ENCODE measurements at places on chromosomes 13 and 19.

- H3K4me1 ChIP-seq: no peaks in the 10 kb centered on the region
- no peak overlapping the region for H3K4me3 ChIP-seq
- DNase-seq: no peak
- no peak overlapping the region for H3K27ac ChIP-seq
- no peaks in the 10 kb centered on the region for H3K36me3 ChIP-seq
Observed at GRCh38 chr13:53324656-53325055, 296.0 kb downstream of the OLFM4 start.

- H3K4me3 ChIP-seq: no peak overlapping the region
- no peaks in the 10 kb centered on the region for H3K4me1 ChIP-seq
- H3K27me3 ChIP-seq: no peaks in the 10 kb centered on the region
- H3K27ac ChIP-seq: no peak overlapping the region
- no peaks in the 10 kb centered on the region for H3K36me3 ChIP-seq
Observed at GRCh38 chr19:30064348-30064699, 122.3 kb downstream of the URI1 start.

GRCh38 chr19:31943778-31944177, 401.6 kb upstream of the ZNF507 start:
- peaks cover 10% of the 10 kb centered on the region for H3K27me3 ChIP-seq
- H3K4me1 ChIP-seq: no peaks in the 10 kb centered on the region
- no peak overlapping the region for H3K27ac ChIP-seq
- no peak for DNase-seq

GRCh38 chr19:45939792-45940514, 25.4 kb upstream of the NANOS2 start:
- H3K27me3 ChIP-seq: no peaks in the 10 kb centered on the region
- no peaks in the 10 kb centered on the region for H3K36me3 ChIP-seq
- 0 out of 2 replicates have a peak, but pooled peaks cover 3% of the 10 kb centered on the region for H3K4me1 ChIP-seq
- H3K27ac ChIP-seq: no peak overlapping the region
- H3K4me3 ChIP-seq: no peak overlapping the region

- no peak for DNase-seq
- no peak overlapping the region for H3K4me3 ChIP-seq
- H3K36me3 ChIP-seq: no peaks in the 10 kb centered on the region
Observed at GRCh38 chr13:52104624-52105023, 24.2 kb downstream of the NEK5 start.

DNA sequence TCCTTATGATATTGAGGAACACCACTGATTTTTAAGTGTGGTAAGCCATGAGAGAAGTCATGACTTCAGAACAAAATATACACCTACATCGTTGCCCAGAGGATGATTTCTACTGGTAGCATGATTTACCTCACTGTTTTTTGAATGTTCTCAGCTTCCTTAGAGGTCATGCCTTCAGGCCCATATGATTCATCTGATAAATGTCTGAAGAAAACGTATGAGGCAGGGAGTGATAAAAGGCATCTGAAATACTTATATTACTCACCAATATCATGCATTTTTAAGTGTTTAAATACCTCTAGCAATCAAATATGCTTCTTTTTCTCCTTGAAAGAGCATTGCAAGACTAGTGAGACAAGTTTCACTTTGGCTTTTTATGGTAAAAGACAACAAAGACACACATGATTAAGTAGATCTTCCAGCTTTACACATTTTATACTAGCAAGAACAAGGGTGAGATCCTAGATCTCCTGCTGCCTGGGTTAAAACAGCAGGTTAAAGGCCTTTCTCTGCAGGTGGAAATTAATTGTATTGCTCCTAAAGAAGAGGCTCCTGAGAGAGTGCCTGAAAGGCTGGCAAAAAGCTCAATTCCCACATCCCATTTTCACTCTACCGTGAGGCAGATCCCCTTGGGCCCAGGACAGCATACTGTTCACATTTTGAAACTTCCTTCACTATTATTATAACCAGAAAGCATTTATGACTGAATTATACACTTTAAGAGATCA, 432.4 kb downstream of the SLITRK1 start:
- H3K4me1 ChIP-seq: no peaks in the 10 kb centered on the region

- no peaks in the 10 kb centered on the region for H3K36me3 ChIP-seq
- DNase-seq: no peak
- no peak overlapping the region for H3K4me3 ChIP-seq
Observed at GRCh38 chr13:102261316-102261715, 140.5 kb downstream of the FGF14 start.

GRCh38 chr19:39818626-39819097, 15.3 kb downstream of the DYRK1B start:
- DNase-seq: no peak
- no peaks in the 10 kb centered on the region for H3K36me3 ChIP-seq
- H3K27me3 ChIP-seq: no peaks in the 10 kb centered on the region
- H3K4me1 ChIP-seq: peaks cover 4% of the 10 kb centered on the region
- H3K4me3 ChIP-seq: no peak overlapping the region

GRCh38 chr13:93903909-93904308, 575.6 kb downstream of the DCT start:
- DNase-seq: no peak
- H3K27ac ChIP-seq: no peak overlapping the region
- no peak overlapping the region for H3K4me3 ChIP-seq
- no peaks in the 10 kb centered on the region for H3K4me1 ChIP-seq
- H3K36me3 ChIP-seq: no peaks in the 10 kb centered on the region

- no peak overlapping the region for H3K27ac ChIP-seq
- no peaks in the 10 kb centered on the region for H3K4me1 ChIP-seq
- no peaks in the 10 kb centered on the region for H3K36me3 ChIP-seq
- no peaks in the 10 kb centered on the region for H3K27me3 ChIP-seq
- H3K4me3 ChIP-seq: no peak overlapping the region
- DNase-seq: no peak
Observed at GRCh38 chr13:23770973-23771372, 118.2 kb downstream of the MIPEP start.

DNA sequence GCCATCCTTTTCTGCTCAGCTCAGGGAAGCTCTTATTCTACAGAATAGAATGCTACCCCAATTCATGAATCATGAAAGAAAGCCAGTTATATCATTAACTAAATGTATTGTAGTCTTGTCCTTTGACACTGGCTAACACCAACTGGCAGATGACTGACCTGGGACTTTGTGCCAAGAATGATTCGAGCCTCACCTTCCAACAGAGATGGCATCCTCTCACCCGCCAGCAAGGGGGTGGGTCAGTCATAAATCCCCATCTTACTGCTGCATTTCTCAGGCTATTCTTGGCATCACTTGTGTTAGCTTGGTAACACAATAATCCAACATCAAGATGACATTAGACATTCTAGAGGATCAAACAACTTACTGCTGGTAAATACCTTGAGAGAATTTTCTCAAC, 1239.8 kb upstream of the MIR17HG start:
- H3K27ac ChIP-seq: no peak overlapping the region
- H3K4me1 ChIP-seq: no peaks in the 10 kb centered on the region
- H3K36me3 ChIP-seq: no peaks in the 10 kb centered on the region
- DNase-seq: no peak

- H3K27ac ChIP-seq: no peak overlapping the region
- peak overlapping the region; percentile 54 for H3K4me3 ChIP-seq
- H3K36me3 ChIP-seq: no peaks in the 10 kb centered on the region
Observed at GRCh38 chr19:9205501-9206113, 13.8 kb downstream of the OR7D4 start.
